ENCODE measurements at places on chromosomes 5 and 9. TPM values are rescaled to one million over a fixed set of nuclear protein-coding genes. Genes with fewer than 3 reads are reported as not detected.

- peak; percentile 10 for DNase-seq
Measured at GRCh38 chr9:127455324-127455992, 4.1 kb downstream of the LRSAM1 start.

GRCh38 chr9:96078897-96079490, 203.5 kb downstream of the ERCC6L2 start:
- no peak for DNase-seq

GRCh38 chr5:43852279-43852678, 249.3 kb downstream of the NNT start:
- DNase-seq, result no peak

DNA sequence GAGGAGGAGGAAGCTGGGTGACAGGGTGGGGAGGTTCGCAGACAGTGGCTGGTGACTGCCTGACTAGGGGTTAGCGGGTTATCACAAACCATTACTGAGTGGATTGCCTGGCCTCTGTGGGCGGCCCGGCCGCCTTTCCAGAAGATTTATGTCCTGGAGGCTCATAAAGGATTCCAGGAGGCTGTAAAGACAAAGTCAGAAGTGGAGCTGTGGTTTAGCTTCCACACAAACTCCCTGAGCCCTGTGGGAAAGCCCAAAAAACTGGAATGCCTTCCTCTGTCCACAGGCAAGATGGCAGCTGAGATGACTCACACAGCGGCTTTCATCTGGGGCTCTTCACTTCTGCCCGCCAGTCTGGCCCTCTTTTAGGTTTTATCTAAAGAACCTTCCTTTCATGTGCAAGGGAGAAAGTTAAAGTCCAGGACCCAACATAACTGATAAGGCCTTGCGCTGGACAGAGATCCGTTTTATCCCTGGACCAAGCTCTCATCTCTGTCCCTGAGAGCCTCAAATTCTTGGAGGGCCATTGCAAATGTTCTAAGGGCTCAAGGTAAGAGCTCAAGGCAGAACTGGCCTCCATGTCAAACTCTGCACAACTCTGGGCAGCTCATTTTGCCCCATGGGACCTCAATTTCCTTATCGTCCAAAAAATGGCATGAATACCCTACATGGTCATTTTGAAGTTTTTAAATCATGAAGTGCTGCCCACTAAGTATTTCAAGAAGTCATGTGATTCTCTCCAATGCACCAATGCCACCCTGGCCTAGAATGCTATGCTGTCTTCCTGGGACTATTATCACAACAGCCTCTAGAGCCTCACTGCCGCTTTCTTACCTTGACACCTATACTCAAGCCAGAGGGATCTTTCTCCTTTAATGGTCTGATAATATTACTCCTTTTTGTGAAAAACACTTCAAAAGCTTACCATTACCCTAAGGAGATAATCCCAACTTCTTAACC, 249.4 kb upstream of the TRIM32 start:
- no peak for DNase-seq

DNA sequence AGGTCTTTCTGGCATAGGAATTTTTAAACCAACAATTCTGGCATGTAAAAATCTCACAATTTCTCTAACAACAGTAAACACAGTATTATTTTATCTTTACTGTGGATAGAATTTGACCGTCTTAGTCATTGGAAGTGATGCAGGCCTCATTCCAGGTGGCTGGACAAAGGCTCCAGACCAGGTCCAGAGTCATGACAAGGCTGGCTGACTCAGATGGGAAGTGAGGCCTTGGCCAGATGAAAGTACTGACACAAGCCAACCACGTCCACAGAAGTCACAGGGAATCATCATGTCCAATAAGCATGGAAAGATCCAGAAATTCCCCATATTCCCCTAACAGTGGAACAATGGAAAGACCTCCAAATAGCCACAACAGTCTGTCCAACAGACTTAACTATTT, 12.4 kb downstream of the SPOCK1 start:
- DNase-seq, result peak; percentile 81

DNA sequence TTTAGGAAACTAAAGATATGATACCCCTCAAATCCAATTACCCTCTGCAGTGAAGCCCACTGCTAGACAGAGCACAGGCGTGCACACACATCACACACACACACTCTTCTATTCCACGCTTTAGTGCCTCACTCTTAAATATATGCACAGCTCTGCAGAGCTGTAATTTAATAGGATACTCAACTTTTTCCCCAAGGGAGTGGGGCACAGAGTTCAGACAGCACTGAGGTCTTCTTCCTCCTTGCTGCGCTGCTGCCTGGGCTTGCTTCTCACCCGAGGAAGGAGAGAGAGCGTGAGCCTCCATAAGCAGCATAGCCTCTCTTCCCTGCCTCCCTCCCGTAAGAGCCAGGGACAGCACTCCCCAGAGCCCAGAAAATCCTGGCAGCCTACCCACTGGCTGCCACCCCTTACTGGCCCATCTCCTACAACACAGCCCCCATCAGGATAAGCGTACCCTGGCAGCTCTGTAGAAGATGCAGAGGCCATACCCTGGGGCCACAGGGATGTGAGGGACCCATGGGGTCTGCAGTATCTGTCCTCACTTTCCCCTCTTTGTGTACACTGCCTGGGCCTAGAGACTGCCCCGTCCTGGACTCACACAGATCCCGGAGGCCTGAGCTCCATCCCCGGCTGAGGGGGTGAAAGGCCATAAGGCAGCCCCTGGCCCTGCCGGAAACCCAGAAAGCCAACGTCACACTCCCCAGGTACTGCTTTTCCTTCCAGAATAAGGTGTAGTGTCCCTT, 102.1 kb downstream of the C5orf15 start:
- no peak for DNase-seq

DNA sequence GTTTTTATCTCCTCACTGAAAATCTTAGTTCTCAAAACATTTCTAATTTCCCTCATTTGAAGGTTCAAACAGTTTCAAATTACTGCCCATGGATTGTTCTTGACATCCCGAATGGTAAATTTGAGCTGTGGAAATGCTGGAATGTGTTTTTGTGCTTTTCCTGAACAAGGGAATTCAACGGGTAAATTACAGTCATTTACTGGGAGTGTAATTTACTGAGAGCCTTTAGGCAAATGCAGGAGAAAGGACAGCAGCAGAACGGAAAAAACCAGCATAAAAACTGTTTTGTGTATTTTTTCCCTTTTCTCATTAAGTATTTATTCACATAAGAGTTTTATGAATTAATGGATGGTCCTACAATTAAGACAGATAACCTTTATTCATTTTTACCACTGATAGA, 139.2 kb downstream of the PBX3 start:
- DNase-seq, result no peak

- DNase-seq, result no peak
Measured at GRCh38 chr5:11476866-11477265, 427.4 kb downstream of the CTNND2 start.

DNA sequence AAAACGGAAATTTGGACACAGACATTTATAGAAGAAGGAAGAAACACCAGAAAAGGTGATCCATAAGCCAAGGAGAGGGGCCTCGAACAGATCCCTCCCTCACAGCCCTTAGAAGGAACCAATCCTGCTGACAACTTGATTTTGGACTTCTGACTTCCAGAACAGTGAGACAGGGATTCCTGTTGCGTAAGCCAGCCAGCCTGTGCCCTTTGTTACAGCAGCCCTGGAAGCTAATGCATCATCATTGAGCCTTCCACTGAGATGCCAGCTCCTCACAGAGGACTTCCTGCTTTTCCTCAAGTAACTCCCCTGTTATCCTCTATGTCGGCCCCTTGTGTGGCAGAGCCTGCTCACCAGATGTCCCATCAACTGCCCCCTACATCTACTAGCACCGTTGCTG, 94.1 kb downstream of the JMY start:
- no peak for DNase-seq

DNA sequence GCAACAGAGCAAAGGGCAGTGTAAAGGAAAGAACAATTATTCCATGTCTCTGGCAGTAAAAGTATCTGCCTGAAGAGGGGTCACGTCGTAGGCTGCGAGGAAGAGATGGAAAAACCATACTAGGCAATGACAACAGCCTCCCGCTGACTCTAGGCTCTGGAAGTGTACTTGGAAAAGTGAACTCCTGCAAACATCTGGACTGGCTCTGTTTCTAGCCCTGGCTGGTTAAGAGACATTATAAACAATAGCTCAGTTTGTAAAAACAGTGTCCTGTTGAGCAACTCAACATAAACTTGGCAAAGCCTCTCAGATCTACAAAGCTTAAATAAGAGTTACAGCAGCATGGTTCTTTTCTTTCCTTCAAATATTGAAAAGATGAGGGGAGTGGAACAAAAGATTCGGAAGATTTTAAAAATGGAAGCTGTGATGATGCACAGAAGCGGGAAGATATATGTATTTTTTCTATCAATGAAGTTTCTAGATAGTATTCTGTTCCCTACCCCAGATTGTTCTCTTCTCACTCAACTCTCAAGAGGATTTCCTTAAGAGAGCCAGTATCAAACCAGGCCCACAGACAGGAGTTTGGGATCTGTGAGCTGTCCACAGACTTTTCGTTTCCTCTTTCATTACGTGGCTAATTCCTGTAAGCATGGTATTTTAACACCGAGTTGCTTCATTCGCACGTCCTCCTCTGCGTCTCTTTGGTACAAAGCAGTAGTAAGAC, 79.4 kb downstream of the SPTLC1 start:
- DNase-seq, result no peak

GRCh38 chr9:17204611-17205152, 69.8 kb downstream of the CNTLN start:
- DNase-seq, result no peak

GRCh38 chr5:16013334-16014065, 166.1 kb downstream of the MARCHF11 start:
- no peak for DNase-seq

- no peak for DNase-seq
Measured at GRCh38 chr5:112594095-112594850, 143.4 kb upstream of the APC start.

- DNase-seq, result no peak
Measured at GRCh38 chr5:161804263-161804662, 43.7 kb upstream of the GABRA1 start.

- DNase-seq, result no peak
Measured at GRCh38 chr5:83551821-83552220, 80.3 kb downstream of the VCAN start.

DNA sequence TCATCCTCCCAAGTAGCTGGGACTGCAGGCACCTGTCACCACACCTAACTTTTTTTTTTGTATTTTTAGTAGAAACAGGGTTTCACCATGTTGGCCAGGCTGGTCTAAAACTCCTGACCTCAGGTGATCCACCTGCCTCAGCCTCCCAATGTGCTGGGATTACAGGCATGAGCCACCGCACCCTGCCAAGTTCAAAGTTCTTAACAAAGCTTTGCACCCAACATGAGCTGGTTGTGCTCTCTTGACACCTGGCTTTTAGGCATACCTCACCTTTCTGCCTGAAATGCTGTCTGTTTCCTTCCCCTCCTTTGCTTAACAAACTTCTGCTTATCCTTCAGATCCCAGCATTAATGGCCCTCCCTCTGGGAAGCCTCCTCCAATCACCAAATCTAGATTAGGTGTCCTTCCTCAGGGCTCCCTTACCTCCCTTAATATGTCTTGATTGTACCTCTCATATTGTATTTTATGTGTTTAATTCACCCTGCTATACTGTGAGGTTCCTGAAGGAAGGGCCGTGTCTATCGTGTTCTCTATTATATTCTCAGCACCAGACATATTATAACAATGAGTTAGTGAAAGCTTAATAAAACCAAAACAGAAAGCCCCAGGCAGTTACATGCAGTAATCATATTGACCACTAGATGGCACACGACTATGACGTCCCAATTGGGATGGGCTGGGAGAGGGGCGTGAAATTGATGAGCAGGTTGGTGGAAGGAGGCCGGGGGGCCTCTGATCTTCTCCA, 62.9 kb upstream of the PPARGC1B start:
- DNase-seq, result peak; percentile 42

- no peak for DNase-seq
Measured at GRCh38 chr5:147055089-147055826, 176.7 kb upstream of the PPP2R2B start.

DNA sequence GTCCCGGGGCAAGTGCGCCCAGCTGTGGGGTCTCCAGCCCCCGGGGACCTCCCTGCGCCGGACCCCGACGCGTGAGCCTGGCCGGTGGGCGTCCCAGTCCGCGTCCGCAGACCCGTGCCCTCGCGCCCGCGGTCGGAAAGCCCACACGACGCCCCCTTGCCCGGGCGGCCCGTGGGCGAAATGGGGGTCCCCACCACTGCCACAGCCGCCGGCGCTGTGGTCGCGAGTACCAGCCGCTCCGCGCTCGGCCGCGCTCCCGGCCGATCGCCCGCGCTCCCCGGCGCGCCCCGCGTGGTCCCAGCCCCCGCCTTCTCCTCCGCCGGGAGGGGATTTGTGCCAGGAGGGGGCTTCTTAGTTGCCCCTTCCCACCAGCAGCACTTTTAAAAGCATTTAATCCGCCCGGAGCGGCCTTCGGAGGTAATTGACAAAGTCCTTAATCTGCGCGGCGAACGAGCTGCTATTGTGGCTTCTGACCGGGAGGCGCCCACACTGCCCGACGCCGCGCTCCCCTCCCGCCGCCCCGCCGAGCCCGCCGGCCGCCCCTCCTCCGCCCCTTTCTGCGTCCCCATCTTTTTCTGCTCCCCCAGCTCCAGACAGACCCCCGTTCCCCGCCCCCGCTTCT, 469 bp upstream of the FIBCD1 start:
- DNase-seq, result no peak

DNA sequence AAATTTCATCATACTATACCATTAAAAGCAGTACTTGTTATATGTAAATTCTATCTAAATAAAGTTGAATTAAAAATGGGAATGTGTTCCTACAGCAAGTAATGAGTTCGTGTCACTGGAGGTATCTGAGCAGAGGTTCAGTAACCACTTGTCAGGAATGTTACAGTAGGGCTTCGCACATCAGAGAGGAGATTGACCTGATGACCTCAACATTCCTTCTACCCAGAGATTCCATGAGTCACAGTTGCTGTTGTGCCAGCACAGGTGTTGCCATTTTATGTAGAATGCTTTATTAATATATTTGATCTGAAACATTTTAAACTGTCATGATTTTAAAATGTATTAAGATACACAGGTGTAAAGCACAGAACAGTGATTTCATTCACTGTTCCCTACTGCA, 60.3 kb downstream of the STX17 start:
- DNase-seq, result peak; percentile 52

- no peak for DNase-seq
Measured at GRCh38 chr5:119354537-119355243, 1.1 kb upstream of the TNFAIP8 start.

GABRA1 gene
- total RNA-seq, result not detected

RNF183 gene
- total RNA-seq, result not detected

SLC31A1 gene
- 22.7 TPM for total RNA-seq

HK3 gene
- total RNA-seq, result not detected

C5orf58 gene
- total RNA-seq, result not detected

PKD2L2 gene
- not detected for total RNA-seq

RC3H2 gene
- 63.0 TPM for total RNA-seq

IL13 gene
- not detected for total RNA-seq

ELOVL7 gene
- total RNA-seq, result not detected

PCDHGB1 gene
- 0.62 TPM for total RNA-seq

SLC46A2 gene
- not detected for total RNA-seq

TMEFF1 gene
- 14.6 TPM for total RNA-seq

TAF11L3 gene
- total RNA-seq, result not detected

FOXI1 gene
- not detected for total RNA-seq
